ENCODE measurements at places on chromosomes 12 and 14.

GRCh38 chr12:92292016-92292415 lies 146.4 kb upstream of the BTG1 start:
- no peak for DNase-seq

DNA sequence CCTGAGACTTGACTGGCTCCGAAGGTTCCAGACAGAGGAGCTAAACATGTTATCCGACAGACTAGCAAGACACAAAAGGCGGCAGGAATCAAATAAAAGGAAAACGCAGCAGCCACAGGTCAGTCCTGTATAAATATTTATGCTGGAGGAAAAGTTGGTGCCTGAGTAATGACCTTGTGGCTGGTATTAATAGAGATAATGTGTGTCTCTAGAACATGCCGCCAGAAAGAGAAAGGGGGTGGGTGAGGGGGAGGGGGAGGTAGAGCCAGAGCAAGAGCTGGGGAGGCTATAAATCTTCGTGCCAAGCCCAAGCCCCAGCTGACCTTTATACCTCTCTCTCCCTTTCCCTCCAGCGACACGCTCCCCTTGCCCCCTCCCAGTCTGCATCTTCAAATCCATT lies 590.4 kb downstream of the MED13L start:
- no peak for DNase-seq

DNA sequence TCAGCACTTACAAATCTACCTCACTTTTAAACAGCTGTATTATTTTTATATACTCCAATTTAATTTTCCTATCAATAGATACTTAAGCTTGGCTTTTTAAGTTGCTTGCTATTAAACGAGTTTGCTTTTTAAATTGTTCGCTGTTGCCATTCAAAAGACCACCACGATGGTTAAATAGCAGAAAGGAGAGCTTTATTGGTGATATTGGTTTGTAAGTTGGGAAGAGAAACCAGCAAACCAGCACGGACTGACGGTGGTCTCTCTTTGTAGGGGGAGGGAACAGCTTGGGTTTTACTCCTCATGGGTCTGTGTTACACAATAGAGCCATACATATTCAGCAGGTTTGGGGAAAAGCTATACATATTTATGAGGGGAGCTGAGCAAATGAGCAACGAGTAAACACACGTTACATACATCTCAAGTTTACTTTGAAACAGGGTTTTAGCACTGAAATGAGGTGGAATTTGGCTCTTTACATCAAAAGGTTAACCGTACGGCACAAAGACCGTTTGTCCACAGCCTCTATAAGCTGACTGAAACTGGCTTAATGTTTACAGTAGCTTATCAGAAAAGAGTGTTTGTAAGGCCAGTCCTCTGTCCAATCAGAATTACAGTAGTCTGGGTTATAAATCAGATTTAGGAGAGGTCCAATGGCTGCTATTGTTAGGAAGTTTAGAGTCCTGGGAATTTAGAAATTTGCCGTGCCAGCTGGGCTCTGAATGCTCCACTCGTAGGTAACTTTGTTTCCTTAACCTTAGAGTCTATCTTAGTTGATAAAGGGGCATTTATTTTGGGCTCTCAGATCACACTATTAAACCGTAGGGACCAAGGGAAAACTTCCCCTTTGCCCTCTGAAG lies 69.7 kb upstream of the DHRS4 start:
- no peak for DNase-seq

GRCh38 chr12:92036061-92036620 lies 109.5 kb downstream of the BTG1 start:
- no peak for DNase-seq

- DNase-seq = no peak
Observed at GRCh38 chr12:53200107-53200457, 7.0 kb downstream of the ITGB7 start.

GRCh38 chr12:89244536-89244935 lies 107.8 kb downstream of the DUSP6 start:
- DNase-seq = peak; percentile 57

DNA sequence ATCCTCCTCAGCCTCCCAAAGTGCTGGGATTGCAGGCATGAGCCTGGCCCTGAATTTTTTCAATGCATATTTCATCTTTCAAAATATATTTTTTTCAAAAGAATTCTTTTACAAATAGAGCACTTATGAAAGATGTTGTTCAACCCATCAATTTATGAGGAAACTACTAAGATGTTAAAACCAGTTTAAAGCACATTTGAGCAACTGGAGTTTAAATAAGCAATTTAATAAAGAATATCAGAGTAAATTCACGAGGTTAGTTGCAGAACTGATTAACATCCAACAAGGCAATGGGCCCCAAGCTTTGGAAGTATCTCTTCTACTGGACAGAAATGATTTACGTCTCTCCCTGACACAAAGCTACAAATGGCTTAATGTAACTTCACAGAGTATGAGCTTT lies 23.3 kb downstream of the GLT1D1 start:
- DNase-seq = no peak

DNA sequence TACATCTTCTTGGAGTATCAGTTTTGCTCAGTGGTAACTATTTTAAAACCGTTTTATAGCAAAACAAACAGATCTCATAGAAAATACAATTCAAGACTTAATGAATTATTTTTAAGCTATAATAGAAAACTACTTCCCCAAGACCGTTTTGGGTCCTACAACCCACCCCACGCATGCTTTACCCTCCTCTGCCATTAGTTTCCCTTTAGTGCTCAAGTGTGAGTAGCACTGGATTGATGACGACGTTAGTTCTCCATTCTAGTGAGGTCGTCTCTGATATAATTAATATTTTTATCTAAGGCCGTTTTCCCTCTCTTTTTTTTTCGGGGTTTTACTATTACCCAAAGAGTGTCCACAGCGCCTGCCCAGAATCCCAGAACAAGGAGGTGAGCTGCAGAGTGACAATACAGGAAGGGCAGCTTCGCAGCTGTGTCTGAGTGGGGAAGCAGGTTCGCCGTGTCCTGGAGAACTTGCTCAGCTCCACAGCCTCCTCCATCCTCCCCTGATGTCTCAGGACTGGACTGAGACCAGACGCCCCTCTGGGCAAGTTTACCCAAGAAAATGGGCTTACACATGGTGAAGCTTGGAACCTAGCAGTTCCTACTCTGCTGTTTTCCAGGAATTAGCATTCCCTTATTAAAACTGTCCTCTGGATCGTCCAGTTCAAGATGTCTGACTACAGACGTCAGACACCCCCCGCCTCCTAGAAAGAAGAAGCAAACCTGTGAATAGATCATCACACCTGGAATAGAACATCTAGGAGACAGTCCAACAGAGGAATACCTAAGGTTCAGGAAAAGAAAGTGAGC lies 31.9 kb upstream of the MON2 start:
- DNase-seq = no peak

GRCh38 chr14:89359477-89360222 lies 57.4 kb downstream of the FOXN3 start:
- DNase-seq = no peak

- DNase-seq = no peak
Observed at GRCh38 chr12:59234391-59234790, 314.1 kb upstream of the LRIG3 start.

DNA sequence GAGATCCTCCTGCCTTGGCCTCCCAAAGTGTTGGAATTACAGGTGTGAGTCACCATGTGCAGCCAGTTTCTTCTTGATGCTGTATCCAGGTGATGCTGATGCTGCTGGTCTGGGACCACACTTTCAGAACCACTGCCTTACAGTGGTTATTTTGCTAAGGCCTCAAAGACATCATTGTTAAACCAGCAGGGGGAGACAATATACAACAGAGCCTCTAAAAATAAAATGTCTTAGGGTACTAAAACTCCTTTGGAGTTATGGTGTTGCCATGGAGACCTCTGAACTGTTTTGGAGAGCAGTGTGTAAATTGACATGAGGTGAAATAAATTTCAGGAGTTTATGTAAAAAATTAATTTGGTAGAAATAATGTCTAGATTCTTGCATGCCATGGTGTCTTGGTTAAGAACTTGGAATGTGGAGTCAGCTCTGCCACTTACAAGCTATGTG lies 1.1 kb upstream of the ARG2 start:
- DNase-seq = peak; percentile 57

DNA sequence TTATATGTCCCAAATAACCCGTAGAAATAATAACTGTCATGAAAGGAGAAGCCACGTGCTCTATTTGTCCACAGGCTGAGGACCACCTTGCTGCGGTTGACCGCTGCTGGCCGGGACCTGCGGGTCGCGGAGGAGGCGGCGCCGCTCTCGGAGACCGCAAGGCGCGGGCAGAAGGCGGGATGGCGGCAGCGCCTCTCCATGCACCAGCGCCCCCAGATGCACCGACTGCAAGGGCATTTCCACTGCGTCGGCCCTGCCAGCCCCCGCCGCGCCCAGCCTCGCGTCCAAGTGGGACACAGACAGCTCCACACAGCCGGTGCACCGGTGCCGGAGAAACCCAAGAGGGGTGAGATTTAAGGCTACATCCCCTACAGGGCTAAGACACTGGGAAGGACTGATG lies 21.0 kb downstream of the RPGRIP1 start:
- no peak for DNase-seq

DNA sequence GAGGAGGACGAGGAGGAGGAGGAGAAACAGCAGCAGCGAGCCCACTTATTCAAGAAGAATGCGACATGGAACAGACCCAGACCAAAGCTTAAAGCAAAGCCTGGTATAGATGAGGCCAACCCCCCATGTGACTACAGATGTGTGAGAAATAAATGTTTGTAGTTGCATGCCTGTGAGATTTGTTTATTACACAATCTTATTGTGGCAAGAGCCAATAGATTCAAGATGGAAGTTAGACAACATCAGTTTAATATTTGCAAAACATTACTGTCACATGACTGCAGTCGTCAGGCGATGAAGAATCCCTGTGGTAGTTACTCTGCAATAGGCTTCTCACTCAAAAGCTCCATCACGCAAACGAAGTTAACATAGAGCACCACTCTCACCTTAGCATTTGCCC lies 17.2 kb upstream of the SLC35F4 start:
- no peak for DNase-seq

DNA sequence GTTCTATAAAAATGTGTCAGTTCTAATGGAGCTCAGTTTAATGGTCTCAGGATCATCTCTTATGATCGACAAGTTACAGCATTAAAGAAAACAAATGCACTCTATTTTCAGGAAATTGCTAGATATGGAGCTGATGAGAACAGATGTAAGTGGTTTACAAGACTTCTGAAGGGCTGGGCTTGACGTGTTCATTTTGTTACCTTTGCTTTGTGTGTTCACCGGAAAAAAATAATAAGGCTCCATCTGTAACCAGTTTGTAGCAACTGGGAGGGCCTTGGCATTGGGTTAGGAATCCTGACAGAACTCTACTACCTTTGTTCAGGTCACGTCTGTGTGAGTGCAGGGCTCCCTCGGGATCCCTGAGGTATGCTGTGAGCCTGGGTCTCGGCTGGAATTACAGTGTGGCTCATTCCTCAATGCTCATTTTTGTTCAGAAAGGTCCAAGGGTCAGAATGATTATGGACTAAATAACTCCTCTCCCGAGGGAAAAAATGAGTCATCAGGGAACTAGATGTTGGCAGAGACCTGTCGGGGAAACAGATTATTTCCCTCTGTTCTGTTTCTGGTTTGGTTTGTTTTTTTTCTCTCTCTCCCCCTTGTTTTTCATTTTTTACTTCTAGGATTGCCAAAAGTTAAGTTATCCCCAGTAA lies 158.0 kb downstream of the SLC5A8 start:
- no peak for DNase-seq

DNA sequence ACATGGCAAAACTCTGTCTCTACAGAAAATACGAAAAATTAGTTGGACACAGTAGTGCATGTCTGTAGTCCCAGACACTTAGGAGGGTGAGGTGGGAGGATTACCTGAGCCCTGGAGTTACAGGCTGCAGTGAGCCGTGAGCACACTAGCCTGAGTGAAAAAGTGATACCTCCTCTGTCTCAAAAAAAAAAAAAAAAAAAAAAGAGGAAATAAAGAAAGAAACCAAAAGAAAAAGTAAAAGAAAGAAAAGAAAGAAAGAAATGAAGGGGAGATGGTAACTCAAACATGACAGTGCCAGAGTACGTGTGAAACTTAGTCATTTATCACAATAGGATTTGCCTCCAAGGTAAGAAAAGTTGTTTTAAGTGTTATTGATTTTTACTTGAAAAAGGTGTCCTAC lies 407.0 kb upstream of the MGAT4C start:
- no peak for DNase-seq

DNA sequence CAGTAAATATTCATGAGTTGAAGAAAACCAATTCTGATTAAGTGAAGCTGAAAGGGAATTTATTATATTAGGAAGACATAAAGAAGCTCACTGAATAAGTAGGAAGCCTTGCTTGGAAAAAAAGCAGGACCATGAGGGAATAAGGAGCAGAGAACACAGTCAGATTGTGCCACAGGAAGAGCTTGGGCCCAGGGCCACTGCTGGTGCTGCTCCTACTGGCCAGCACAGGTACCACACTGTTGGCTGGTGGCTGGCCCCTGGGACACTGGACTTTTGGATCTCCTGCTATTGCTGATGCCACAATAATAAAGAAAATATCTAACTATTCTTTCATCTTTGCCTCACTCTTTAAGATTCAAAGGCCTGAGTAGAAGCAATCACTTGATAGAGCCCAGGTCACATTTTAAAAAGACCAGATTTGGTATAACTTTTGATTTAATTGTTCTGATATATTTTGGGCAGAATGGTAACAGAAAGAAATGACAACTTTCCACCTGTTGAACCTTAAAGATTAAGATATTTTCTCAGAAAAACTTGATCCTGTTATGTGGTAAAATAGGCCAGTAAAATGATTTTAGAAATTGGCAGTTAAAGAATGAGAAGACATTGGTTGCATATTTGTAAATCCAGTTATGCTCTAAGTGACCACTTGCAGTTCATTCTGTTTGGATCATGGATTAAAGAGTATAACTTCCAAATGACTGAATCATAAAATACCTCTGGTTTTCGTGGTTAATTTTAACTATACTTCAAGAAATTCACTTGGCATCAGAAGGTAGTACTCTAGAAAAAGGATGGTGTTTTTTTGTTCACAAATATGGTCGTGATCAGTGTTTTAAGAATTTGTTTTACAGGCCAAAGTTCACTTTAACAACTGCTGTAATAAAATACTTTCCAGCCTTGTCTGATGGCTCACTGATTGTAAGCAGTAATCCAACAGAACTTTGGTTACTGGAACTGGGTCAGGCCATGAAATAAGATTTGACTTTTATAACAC lies 68.3 kb downstream of the DERA start:
- DNase-seq = no peak

Data from KG1 (cell line).